Amygdala (tissue), 56 donors: ENCODE measurements at places on chromosomes 2 and 18.

GRCh38 chr2:32933756-32934095 is 13.0 kb upstream of the LTBP1 start:
- no peak for DNase-seq

DNA sequence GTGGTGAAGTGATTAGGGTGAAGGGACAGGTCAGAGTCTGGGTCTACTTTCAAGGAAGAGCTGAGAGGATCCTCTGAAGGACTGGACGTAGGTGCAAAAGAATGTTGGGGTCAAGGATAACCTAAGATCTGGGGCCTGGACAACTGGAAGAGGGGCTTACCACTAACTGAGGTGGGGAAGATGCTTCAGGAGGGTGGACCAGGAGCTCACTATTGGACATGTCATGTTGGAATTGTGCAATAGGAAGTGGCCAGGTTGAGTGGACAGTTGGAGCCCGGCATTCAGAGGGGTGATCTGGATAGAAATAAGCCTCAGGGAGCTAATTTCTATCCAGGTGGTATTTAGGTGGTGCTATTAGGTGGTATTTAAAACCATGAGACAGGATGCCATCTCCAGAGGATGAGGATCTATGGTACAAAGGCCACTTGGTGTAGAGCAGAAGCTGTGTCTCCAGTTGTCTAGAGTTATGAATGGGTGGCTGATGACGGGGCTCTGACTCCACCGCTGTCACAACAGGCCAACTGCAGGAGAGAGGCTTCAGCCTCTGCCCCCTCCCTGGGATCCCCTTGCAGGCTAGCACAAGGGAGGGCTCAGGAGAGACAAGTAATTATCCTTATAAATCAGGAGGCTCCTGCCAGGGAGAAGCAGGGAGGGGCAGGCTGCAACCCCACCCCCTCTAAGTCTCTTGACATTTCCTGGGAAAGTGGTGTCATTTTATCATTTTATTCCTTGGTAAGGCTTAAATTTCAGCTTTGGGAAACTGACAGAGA is 158.0 kb downstream of the SMAD7 start:
- no peak for DNase-seq

DNA sequence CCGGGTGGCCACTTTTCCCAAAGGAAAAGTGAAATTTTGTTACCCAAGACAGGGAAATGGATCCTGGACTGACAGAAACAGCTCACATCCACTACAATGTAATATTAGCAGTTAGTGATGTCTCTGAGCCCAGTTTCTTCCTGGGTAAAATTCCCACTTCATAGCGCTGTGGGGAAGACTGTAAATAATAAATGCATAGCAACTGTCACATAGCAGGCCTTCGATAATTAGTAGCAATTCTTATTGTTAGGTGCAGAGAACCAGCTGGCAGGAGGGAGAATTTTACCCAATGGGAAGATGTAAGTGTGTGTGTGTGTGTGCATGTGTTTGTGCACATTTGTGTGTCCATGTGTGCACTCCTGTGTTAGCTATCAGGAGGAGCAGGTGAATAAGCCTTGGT is 221.5 kb downstream of the SLC4A3 start:
- no peak for DNase-seq

DNA sequence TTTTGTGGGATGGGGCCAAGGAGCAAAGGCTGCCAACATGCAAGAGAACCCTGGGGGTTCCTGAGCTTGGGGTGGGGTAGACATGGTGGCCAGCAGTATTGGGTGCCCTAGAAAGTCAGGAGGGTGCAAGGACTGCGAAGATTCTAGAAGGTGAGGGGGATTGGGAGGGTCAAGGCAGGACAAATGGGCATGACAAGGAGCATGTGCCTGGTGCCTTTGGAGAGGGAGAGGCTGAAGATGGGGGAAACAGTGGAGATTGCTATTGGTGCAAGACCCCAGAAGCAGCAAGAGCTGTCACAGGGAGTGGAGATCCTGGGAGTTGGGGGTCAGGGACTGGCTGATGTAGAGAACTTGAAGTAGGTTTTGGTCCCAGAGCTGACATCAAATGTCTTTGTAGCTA is 7.5 kb downstream of the B3GNT2 start:
- DNase-seq = no peak

DNA sequence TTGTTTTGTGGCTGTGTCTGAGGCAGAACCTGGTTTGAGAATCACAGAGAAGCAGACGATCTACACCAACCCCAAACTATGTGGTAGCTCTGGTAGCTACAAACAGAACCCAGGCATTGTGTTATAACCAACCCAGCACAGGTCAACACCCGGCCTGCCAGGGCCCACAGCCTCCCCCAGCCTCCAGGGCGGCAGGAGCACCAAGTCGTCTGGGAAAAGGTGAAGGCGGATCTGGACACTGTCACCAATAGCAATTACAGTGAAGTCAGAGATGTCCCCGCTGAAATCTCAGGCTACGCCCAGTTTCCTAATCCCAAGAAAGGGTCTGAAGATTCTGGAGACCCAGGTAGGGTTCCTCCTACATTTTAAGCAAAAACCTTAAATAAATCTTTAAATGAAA is 3.6 kb downstream of the HJURP start:
- DNase-seq = no peak

DNA sequence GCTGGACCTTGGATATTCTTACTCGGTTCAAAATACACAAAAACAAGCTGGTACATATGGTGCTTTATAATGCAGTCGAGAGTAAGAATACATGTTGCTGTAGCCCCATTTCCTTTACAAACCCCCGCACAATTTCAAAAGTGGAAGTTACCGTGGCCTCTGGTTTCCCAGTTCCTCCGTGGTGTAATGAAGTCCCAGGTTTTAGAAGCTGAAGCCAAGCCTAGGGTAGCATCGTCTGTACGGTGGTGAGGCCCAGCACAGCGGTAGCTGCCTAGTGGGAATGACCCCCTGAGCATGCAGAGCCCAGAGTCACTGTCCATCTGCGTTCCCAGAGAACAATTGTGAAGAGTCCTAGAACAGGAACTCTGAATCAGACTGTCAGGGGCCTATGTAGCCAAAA is 171.8 kb downstream of the ASXL3 start:
- no peak for DNase-seq

- DNase-seq = no peak
Observed at GRCh38 chr18:49768051-49768391, 45.3 kb downstream of the ACAA2 start.

DNA sequence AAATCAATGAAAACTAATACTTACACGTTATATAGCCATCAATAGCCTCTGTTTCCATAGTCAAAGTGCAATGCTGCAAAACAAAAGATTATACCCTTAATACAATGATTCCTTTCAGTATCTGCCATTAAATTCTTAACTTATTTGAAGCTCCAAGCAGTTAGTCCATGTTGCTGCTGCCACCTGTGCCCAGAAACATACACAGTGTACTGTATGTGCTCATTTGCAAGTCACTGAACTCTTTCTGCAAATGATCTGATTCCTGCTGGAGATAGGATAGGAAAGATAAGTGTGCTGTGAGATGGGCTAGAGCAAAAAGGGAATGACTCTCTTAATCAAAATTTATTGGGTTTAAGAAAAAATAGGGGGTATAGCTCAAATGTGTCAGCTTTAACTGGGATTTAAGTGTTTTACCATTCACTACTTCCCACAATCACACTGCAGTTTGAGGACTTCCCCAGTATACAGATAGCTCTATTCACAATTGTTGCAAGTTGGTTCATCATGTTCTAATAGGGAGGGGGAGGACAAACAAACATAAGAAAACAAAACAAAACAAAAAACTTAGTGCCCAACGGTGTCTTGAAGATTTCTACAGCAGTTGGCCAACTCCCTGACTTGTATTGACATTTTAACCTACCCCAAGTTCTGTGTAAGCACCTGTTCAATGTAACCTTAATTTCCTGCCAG is 2.7 kb downstream of the IKZF2 start:
- DNase-seq = no peak

- DNase-seq = no peak
Observed at GRCh38 chr2:64987956-64988419, 1.2 kb upstream of the SLC1A4 start.

DNA sequence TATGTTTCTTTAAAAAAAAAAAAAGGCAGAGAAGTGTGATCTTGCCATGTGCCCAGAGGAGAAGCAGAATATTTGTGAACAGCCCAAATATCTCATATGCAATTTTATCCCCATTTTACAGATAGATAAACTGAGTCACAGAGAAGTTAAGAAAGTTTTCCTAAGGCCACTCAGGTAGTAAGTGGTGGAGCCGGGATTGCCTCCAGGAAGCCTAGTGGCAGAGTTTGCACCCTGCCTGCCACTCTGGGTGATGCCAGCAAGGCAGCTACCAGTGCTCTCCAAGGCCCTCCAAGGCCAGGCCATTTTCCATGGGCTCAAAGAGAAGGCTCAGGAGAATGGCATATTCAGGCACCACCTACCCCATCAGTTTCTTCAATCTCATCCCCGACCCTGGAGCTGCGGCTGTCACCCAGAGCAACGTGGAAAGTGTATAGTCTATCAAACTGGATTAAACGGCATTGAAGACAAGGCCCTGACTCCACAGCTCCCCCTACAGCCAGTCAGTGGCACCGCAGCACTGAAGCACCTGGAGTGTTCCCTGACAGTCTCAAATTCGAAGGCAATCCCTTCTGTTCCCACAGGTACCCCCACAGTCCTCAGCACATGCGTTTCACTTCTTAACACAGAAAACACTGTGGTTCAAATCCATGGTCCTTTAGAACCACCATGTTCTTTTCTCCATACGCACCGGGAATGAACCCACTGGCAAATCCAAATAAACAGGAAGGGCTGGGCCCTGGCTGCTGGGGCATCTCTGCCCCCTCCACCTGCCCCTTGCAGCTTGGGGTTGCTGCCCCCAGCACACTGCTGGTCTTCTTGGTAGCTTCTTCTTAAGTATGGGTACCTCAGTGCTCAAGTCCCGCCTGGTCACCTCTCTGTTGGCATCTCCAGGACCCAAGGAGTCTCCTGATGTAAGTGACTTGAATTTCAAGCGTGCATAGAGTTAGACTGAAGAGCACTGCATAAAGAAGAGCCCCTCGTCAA is 175.3 kb downstream of the INHBB start:
- DNase-seq = no peak

DNA sequence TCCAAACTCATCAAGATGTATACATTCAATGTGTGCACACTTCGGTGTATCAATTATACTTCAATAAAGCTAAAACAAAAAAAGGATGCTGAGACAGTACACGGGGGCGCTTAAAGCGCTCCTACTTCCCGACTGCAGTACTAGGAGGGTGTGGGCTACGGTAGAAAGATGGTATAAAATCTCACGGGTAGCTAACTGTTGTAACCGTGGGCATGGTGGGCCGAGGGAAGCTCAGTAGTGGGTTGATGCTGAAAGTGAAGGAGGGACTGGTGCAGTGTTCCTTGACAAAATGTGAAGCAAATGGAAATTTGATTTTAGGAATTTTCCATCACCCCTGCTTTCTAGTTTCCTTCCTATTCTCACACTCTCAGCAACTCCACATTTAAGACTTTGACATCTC is 42.6 kb upstream of the DARS1 start:
- no peak for DNase-seq

GRCh38 chr2:138622613-138623012 is 121.0 kb downstream of the SPOPL start:
- no peak for DNase-seq

DNA sequence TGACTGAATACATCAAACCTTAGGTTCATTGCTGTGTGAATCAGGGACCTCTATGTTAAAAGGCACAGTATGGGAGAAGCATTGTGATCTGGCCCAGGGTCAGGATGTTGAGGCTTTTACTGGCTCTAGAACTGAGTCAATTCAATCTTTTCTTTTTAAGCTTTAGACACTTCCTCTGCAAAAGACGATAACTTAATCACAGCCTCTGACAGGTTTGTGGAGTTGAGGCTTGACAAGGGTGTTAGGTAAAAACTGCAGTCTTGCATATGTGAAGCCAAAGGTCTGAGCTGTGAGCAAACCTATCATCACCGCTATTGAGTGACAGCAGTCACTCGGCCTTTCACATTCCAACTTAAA is 17.3 kb upstream of the ARHGAP25 start:
- DNase-seq = no peak

GRCh38 chr2:148989882-148990493 is 48.5 kb upstream of the LYPD6B start:
- DNase-seq = peak; percentile 39

DNA sequence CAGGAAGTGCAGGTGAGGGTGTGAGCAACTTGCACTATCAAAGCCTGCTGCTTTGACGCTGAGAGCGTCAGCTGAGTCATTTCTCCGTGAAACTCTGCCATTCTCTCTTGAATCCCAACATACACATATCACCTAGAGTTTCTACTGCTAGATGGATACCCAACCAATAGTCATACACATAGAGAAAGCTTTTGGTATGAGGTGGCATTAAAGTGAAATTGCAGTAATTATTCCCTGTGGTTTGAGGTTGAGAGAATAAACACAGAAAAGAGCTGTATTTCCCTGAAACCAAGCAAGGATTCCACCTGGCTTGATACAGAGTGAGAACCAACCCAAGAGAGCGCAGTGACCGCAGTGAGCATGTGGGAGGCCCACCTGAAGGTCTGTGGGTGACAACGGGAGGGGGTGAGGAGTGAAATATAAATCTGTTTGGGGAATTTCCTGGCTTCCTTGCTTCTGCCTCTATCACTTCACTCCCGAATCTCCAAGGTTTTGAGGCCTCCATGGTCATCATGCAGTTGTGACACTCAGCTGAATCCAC is 28.8 kb upstream of the TMEM18 start:
- DNase-seq = no peak

- no peak for DNase-seq
Observed at GRCh38 chr18:39788383-39788782, 2166.7 kb upstream of the PIK3C3 start.

DNA sequence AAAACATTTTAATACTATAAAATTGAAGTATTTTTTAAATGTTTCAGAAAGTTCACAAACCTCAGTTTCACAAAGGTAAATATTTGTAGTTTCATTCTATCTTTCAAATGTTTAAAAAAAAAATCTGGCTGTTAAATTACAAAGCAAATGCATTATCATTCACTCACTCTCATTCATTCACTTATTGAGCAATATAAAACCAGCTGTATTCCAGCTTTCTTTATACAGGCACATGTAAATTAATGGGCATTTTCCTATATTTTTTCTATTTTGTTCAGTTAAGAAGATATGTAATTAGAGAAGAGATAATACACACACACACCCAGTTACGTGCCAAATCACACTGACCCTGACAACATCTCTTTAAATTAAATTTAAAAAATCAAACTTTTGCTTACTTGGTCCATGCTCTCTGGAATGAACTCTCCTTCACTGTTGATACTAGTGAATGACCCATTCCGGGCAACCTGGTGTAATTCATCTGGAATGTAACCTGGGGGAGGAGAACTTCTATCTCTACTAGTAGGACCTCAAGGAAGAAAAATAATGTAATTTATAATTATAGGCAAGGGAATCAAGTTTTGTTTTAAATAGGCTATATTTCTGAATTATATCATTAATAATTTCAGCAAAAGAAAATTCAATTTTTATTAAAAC is 32.5 kb upstream of the ERCC3 start:
- DNase-seq = no peak
